Activated CD4-positive, alpha-beta memory T cell treated with anti-CD3 and anti-CD28 coated beads for 36 hours (primary cell): ENCODE measurements at places on chromosomes 12 and 14.

DNA sequence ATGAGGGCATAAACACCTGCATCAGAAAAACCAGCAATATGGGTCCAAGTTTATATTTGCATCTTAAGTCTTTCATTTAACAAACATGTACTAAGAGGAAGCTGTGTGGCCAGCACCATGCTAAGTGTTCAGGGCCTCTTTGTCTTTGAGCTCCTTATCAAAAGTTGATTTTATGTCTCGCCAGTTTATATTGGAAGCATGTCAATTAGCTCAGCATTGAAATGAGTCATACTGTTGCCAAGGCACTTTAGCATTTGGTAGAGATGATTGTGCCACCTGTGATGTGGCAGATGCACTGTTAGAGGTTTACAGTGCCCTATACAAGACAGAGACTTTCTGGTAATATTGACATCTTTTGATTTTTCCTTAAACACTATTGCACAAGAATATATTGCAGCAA, 68.5 kb downstream of the BHLHE41 start:
- DNase-seq = no peak

- no peak for DNase-seq
Measured at GRCh38 chr12:100458191-100458590, 15.5 kb upstream of the NR1H4 start.

- DNase-seq = no peak
Measured at GRCh38 chr14:61109288-61109687, 128.2 kb downstream of the SLC38A6 start.

DNA sequence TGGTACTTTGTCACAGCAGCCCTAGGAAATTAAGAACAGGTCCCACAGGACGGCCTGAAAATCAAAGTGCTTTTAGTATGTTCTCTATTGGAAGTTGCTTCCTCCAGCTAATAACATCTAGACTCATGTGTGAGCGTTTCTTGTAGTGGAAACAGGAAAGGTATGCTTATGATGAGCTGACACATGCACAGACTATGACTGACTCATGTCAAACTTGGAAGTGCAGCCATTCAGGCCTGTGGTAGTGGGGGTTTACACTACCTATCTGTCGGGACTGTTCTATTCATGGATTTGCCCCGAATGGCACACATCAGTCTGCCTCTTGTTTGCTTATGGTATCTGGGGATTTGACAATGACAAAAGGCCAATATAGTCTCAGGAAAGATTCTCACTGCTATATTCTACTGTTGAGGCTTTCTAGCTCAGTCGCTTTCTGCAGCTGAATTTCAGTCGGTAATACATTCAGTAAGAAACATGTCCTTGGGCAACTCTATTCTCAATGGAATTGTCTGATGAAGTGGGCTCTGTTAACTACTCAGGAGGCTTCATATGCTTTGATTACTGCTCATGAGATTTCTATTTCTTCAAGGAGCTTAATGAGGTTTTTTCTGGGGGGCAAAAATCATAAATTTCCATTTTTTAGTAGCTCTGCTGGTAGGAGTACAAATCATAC, 270.3 kb upstream of the DAAM1 start:
- DNase-seq = no peak

- no peak for DNase-seq
Measured at GRCh38 chr14:30221546-30221945, 293.9 kb upstream of the PRKD1 start.

DNA sequence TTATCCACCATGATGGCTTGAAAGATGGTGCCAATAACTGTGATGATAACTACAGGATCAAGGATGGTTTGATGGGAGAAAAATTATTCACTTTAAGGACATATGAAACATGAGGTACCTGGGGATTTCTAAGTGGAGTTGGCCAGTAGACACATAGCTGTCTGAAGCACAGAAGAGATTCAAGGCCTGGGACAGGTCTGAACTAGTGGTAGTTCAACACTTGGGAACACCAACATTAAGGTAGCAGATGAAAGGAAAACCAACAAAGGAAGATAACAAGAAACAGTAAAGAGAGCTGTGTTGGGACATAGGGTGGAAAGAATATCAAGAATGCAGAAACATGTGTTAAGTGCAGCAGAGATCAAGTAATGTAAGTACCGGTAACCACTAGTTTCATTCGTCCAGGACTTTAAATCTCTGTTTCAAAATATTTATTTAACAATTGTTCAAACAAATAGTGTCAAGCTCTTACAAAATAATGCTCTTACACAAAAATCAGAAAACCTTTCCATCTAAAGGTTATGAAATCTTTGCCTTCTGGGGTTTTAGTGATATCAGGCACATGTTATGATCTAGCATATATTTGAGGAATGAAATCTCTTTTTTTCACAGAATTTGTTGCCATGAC, 104.7 kb downstream of the ST8SIA1 start:
- no peak for DNase-seq

GRCh38 chr12:5076761-5077160, 33.1 kb downstream of the KCNA5 start:
- DNase-seq = no peak

- DNase-seq = no peak
Measured at GRCh38 chr14:67806246-67806645, 10.1 kb downstream of the ZFYVE26 start.

DNA sequence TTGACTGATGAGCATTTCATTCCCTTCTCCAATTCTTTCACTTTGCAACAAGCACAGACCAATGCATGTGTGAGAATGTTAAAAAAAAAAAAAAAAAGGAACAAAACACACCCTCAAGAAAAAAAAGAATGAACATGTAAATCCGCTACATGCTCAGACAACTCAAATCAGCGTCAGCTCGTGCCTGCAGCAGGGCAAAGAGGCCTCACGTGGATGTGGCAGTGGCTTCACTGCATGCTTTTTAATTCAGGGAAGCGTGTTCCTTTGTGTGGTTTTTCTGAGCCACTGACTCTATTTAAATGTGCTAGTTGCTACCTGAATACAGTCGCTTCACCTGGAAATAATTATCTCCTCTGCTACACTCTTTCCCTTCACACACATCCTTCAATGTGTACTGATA, 55.1 kb downstream of the PPP1R36 start:
- no peak for DNase-seq

DNA sequence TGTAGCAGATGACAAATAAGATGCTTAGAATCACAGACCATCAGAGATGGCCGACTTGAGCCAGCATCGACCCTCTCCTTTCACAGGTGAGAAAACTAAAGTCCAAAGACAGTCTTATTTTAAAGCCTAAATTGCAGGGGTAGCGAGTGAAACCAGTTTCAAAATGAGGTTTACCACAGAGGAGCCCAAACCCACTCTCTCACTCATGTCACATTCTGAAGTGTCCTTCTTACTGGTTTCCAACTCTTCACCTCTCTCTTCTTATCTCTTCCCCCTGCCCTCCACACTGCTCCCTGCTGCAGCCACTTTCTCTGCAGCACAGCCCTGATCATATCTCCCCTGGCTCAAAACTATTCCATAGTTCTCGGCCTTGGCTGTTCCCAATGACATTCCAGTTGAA, 57.0 kb upstream of the NID2 start:
- DNase-seq = no peak

GRCh38 chr12:57836442-57837375, 9.8 kb downstream of the CTDSP2 start:
- DNase-seq = peak; percentile 72

DNA sequence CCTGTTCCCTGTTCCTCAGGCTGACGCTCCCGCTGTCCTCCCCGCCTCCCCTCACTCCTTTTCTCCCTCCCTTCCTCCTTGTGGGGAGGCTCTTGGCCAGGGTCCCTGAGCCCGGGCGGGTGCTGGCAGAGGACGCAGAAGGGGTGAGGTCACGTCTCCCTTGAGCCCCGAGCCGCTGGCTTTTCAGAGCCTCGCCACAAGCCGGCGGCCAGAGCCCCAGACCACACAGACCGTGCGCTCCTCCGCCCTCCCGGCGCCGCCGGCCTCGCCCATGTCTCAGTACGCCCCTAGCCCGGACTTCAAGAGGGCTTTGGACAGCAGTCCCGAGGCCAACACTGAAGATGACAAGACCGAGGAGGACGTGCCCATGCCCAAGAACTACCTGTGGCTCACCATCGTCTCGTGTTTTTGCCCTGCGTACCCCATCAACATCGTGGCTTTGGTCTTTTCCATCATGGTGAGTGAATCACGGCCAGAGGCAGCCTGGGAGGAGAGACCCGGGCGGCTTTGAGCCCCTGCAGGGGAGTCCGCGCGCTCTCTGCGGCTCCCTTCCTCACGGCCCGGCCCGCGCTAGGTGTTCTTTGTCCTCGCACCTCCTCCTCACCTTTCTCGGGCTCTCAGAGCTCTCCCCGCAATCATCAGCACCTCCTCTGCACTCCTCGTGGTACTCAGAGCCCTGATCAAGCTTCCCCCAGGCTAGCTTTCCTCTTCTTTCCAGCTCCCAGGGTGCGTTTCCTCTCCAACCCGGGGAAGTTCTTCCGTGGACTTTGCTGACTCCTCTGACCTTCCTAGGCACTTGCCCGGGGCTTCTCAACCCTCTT, at the start of gene TMEM233:
Gene TMEM233 (plus strand): TSS at position 197 of the 821 bp plus-strand sequence. CDS start 75 bp downstream, at position 272.
- no peak for DNase-seq

GRCh38 chr12:95763809-95764253, 26.7 kb downstream of the NTN4 start:
- peak; percentile 11 for DNase-seq

- no peak for DNase-seq
Measured at GRCh38 chr12:112868459-112869041, 38.2 kb upstream of the OAS1 start.

DNA sequence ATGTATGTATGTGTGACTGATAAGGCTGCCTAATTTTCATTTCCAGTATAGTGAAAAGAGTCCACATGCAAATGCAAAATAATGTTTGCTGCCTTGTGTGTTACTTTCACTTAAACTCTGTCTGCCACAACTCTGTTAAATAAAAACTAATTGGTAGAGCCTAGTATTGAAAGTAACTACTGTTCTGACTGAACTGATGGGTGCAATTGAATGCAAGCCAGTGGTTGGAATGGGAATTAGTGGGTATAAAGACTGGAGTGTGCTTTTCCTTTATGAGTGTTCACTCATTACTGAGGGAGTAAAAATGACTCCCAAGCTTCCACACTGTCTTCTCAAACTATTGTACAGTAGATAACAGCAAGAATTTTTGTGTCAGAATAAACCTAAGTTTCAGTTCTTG, 571.0 kb downstream of the TMTC2 start:
- DNase-seq = no peak

GRCh38 chr14:80167793-80168448, 43.4 kb downstream of the DIO2 start:
- no peak for DNase-seq

- DNase-seq = peak; percentile 52
Measured at GRCh38 chr14:53953002-53953827, 3.4 kb downstream of the BMP4 start.

DNA sequence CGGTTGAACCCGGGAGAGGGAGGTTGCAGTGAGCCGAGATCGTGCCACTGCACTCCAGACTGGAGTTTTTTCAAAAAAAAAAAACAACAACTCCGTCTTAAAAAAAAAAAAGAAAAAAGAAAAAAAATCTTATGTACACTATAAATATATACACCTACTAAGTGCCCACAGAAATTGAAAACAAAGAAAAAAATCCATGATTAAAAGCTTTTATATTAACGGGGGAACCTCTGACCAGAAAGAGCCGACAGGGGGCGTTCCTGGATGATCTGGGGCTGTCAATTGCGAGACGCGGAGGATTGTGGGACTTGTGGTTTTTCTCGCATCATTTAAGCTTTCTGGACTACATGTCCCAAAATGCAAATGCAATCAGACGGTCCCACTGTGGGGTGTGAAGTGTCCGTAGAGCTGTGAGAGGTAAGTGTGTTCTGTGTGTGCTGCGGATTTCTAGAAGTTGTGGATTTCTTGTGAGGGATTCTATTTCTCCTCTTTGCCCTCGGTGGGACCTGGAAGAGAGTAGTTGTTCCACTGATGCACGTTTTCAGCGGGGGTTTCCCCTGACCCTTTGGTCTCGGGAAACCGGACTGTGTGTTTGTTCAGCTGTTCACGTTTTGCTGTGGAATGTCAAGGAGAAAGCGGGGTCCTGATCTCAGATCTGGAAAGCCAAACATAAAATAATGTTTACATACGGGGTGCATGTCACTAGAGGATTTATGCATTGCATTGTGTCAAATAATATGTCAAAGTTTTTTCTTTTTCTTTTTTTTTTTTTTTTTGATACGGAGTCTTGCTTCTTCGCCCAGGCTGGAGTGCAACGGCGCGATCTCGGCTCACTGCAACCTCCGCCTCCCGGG, at the start of gene SIRT4:
Gene SIRT4 (plus strand): TSS at position 360 of the 854 bp plus-strand sequence. CDS start 1,241 bp downstream, outside the sequence.
- DNase-seq = peak; percentile 92

GRCh38 chr12:81639196-81639595, 120.0 kb downstream of the PPFIA2 start:
- no peak for DNase-seq

- DNase-seq = no peak
Measured at GRCh38 chr14:105495101-105495989, 4.3 kb downstream of the TEDC1 start.

GRCh38 chr12:120846721-120847120, 57.4 kb downstream of the SPPL3 start:
- no peak for DNase-seq

DNA sequence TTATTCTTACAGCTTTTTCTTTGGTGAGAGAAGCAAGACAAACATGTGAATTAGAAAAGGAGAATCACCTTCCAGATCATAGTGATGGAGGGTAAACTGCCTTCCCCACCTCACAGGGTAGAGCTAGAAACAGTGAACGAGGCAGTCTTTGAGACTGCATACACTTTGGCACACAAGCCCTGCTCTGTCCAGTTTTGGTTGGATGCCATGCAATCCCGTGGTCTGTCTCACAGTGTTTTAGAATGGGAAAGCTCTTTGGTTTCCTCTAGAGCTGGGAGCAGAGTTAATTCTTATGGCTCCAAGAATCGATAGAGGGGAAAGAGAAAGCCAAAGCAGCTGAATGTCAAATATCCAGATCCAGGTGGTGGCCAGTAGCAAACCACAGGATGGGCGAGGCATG, 21.9 kb downstream of the TDP1 start:
- no peak for DNase-seq

- peak; percentile 62 for DNase-seq
Measured at GRCh38 chr14:91115986-91116770, 2.3 kb downstream of the DGLUCY start.

GRCh38 chr12:55037351-55037987, 17.7 kb downstream of the NEUROD4 start:
- DNase-seq = no peak

- peak; percentile 11 for DNase-seq
Measured at GRCh38 chr12:20369305-20370013, 1.1 kb downstream of the PDE3A start.

DNA sequence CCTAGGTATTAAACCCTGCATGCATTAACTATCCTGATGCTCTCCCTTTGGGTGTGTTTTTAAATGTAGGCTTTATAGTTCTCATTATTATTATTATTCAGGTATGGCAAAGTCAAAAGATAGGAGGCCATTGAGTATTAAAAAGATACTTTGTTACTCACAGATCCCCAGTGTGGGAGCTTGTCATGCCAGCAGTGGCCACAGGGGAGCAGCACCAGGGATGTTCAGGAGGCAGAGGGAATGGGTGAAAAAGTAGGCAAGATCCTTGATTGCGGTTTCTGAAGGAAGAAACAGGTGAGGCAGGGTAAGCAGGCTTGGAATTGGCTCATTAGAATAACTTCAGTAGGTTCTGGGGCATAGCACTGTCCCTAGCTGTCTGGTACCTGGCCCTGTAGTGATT, 382.2 kb downstream of the MED13L start:
- DNase-seq = no peak

- DNase-seq = no peak
Measured at GRCh38 chr14:42428996-42429395, 822.3 kb downstream of the LRFN5 start.
